Uterus (tissue), 4 donors: ENCODE measurements at places on chromosomes 11 and 22. TPM values are rescaled to one million over a fixed set of nuclear protein-coding genes. Genes with fewer than 3 reads are reported as not detected.

TEX12 gene
- total RNA-seq, result not detected

GRCh38 chr11:122656631-122657101 is 1.1 kb downstream of the UBASH3B start:
- no peaks in the 10 kb centered on the region for H3K36me3 ChIP-seq
- no peak for DNase-seq
- no peaks in the 10 kb centered on the region for H3K27me3 ChIP-seq

DNA sequence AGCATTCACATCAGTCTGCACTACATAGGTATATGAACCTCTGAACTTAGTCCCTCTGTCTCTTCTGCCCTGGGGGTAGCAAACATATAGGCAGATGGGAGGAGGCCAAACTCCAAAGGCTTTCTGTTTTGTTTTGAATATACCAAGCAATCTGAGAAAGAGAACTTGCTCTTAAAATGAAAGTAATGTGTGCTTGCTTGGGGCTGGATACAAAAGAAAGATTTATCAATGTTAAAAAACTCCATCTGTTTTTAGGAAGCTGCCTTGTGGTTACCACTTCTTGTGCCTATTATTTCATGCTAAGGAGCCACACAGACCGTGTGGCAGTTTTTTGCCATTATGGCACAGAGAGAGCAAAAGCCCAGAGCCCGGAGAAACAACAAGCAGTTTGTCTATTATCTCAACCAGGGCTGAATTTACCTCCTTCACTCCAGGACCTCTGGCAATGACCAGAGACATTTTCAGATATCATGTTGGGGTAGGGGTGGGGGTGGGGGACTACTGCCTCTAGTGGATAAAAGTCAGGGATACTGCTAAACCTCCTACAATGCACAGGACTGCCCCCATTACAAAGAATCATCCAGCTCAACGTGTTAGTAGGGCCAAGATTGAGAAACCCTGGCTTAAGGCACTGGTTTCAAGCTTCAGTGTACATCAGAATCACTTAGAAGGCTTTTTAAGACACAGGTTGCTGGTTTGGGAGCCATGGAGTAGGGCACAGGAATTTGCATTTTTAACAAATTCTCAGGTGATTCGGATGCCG is 124.2 kb downstream of the APIP start:
- no peaks in the 10 kb centered on the region for H3K27me3 ChIP-seq
- no peak overlapping the region for H3K4me3 ChIP-seq
- no peaks in the 10 kb centered on the region for H3K36me3 ChIP-seq

TRIM66 gene
- 12.9 TPM for total RNA-seq

GRCh38 chr11:35122308-35122707 is 16.7 kb upstream of the CD44 start:
- H3K27me3 ChIP-seq, result no peaks in the 10 kb centered on the region
- H3K4me1 ChIP-seq, result no peaks in the 10 kb centered on the region
- DNase-seq, result no peak
- H3K4me3 ChIP-seq, result no peak overlapping the region

GRCh38 chr22:19497245-19497644 is 17.5 kb downstream of the CDC45 start:
- no peaks in the 10 kb centered on the region for H3K36me3 ChIP-seq
- H3K4me3 ChIP-seq, result no peak overlapping the region
- H3K27ac ChIP-seq, result no peak overlapping the region
- no peak for DNase-seq
- H3K27me3 ChIP-seq, result no peaks in the 10 kb centered on the region

GRCh38 chr11:119359365-119360214 is 13.1 kb upstream of the MFRP start:
- H3K27me3 ChIP-seq, result no peaks in the 10 kb centered on the region
- H3K4me1 ChIP-seq, result peaks cover 5% of the 10 kb centered on the region
- no peaks in the 10 kb centered on the region for H3K36me3 ChIP-seq
- no peak overlapping the region for H3K4me3 ChIP-seq
- H3K27ac ChIP-seq, result peak overlapping the region; percentile 94

DNA sequence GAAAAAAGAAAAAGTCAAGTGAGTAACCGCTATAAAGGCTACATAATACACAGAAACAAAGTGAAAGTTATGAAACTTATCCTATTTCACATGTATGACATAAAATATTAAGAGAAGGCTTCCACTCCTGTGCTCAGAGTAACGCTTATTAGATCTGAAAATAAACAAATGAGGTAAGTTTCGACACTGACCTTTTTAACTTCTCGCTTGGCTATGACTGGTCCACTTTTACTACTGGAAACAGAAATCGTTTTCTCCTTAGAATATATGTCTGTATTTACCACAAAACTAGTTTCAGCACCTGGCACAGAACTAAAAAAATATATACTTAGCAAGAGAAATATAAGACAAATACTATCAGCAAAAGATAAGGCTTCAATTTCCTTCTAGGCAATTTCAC is 16.4 kb downstream of the FNBP4 start:
- no peaks in the 10 kb centered on the region for H3K27me3 ChIP-seq
- DNase-seq, result no peak
- no peak overlapping the region for H3K4me3 ChIP-seq
- H3K4me1 ChIP-seq, result no peaks in the 10 kb centered on the region
- no peak overlapping the region for H3K27ac ChIP-seq

GRCh38 chr22:43867839-43868635 is 5.7 kb upstream of the SULT4A1 start:
- no peak overlapping the region for H3K27ac ChIP-seq
- H3K4me3 ChIP-seq, result no peak overlapping the region
- no peak for DNase-seq
- no peaks in the 10 kb centered on the region for H3K27me3 ChIP-seq
- no peaks in the 10 kb centered on the region for H3K4me1 ChIP-seq
- no peaks in the 10 kb centered on the region for H3K36me3 ChIP-seq

GRCh38 chr11:128711890-128712289 is 18.0 kb downstream of the FLI1 start:
- H3K27ac ChIP-seq, result no peak overlapping the region
- no peaks in the 10 kb centered on the region for H3K36me3 ChIP-seq
- H3K4me3 ChIP-seq, result no peak overlapping the region
- no peak for DNase-seq

OR52N4 gene
- total RNA-seq, result not detected

DNA sequence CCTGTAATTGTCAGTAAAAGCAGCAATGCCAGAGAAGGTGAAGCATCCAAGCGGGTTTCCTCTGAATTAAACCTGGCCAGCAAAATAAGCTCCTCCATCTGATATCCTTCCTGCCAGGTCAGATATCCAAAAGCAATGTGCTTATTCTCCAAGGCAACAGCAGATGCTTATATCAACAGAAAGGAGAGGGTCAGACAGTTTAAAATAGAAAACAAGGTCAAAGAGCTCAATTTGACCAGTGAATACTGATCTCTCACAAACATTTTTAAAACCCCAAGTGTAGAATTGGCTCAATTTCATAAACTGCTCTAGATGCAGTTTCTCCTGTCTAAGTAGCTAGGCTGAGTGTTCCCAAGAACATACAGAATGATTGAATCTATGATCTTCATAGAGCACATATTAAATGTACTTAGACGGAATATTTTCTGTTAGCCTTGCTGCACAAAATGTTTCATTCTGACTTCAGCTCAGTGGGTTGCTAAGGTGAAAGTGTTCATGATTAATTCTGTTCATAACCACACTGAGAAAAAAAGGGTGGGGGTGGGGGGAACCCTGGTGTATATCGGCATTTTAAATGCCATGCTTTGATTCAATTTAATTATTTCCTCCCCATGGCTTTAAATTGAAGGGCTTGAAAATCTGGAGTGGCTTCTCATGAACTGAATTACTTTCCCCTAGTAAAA is 174.2 kb upstream of the ARHGAP20 start:
- no peaks in the 10 kb centered on the region for H3K27me3 ChIP-seq
- no peak for DNase-seq
- no peak overlapping the region for H3K27ac ChIP-seq
- H3K4me3 ChIP-seq, result no peak overlapping the region
- no peaks in the 10 kb centered on the region for H3K36me3 ChIP-seq

IGLL1 gene
- not detected for total RNA-seq
